ENCODE measurements at places on chromosomes 13 and 19. TPM values are rescaled to one million over a fixed set of nuclear protein-coding genes. Genes with fewer than 3 reads are reported as not detected.

PINLYP gene
- total RNA-seq, result 1.3 TPM

ZNF836 gene
- total RNA-seq, result 3.3 TPM

WDR87 gene
- not detected for total RNA-seq

DNA sequence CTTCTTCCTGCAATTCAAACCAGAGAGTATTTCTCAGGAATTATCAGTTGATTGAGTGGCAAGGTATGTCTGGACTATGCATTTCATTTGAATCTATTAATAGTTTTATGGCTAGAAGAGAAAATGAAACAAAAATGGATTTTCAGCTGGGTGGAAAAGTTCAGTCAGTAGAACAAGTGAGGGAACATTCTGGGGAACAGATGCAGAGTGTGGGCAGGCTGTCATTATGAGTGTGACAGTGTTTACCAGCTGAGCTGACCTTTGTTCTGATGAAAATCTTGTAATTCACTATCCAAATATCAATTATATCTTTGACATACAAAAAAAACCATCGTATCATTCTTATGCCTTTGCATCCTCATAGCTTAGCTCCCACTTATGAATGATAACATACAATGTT is 2.6 kb upstream of the CLC start:
- DNase-seq, result no peak

GRCh38 chr19:18173572-18174288 is at the start of gene IFI30:
TSS of gene IFI30 (plus strand) at chr19:18173813. CDS start at chr19:18173842, 29 bp downstream.
- DNase-seq, result peak; percentile 51

GRCh38 chr13:21930536-21930935 is 259.7 kb downstream of the FGF9 start:
- no peak for DNase-seq

DNA sequence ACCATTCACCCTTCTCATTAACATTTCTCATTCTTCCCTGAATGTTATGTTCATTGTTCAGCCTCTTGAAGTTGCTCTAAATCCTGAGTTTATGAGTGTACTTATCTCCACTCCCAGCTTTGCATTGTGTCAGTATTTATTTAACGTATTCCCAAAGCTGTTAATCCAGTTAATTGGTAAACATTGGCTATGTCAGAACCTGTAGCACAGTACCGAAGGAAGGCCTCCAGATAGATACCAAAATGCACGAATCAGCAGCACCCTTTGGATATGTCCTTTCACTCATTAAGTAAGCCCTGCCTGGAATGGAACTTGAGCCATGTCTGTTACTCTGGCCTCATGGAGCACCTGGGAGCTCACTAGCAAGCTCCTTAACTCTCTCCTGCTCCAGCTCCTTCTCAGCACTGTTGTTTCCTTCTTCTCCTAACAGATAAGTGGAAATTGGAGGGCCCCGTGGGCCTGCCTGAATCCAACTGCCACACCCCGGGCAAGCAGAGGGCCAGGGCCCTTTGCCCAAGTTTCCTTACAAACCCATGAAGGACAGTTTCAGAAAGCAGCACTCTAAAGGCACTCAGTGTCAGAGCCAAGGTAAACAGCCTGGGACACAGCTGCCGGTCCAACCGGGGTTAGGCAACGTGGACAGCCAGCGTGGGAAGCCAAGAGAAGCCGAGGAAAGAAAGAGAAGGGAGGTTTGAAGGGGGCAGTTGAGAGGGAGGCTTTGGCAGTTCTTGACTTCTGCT is 155.0 kb upstream of the SERP2 start:
- DNase-seq, result no peak

GRCh38 chr13:99987154-99988019 is 5.8 kb downstream of the ZIC2 start:
- no peak for DNase-seq

GRCh38 chr19:36837176-36837905 is 846 bp downstream of the ZNF790 start:
- no peak for DNase-seq

DNA sequence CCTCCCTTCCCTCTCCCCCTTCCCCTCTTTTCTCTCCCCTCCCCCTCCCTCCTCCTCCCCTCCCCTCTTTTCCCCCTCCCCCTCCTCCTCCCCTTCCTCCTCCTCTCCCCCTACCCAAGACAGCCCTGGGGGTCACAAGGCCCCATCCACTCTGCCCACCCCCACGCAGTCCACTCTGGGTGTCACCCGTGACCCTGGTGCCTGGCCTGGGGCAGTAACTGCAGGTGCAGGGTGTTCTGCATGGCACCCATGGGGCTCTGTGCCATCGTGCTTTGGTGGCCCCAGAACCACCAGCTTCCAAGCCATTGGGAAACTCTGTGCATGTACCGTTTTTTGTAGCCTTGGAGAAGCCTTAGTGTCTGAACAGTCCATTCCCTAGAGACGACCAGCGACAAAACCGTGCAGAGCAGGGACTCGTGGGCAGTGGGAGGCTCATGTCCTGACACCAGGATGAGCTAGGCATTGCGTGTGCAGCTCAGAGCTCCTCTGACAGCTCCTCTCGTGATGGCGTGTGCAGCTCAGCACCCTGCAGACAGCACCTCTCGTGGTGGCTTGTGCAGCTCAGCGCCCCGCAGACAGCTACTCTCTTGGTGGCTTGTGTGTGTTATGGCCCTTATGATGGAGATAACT is 43.7 kb upstream of the F7 start:
- DNase-seq, result no peak

DNA sequence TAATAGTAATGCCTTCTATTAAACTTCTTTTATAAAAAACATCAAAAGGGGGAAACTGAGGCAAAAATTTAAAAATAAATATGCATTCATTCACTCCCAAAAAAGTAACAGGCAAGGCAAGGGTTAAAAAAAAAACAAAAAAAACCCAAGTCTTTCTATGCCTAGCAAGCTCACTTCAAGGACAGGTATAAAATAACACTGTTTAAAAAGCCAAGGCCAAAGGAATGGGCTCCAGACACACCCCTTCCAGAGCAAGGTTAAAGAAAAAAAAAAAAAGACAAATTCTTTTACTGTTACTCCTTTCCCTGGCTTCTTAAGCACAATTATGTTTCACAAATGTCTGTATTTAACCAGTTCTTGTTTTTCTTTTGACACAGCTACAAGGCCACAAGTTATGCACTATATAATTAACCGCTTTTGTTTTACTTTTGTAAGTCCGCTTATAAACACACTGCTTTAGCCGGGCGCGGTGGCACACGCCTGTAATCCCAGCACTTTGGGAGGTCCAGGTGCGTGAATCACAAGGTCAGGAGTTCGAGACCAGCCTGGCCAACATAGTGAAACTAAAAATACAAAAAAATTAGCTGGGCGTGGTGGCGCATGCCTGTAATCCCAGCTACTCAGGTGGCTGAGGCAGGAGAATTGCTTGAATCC is 3.6 kb downstream of the SIGLEC11 start:
- no peak for DNase-seq
